ENCODE measurements at places on chromosomes 7 and 10.

GRCh38 chr10:124033887-124034218 lies 59.5 kb downstream of the CHST15 start:
- DNase-seq, result no peak

DNA sequence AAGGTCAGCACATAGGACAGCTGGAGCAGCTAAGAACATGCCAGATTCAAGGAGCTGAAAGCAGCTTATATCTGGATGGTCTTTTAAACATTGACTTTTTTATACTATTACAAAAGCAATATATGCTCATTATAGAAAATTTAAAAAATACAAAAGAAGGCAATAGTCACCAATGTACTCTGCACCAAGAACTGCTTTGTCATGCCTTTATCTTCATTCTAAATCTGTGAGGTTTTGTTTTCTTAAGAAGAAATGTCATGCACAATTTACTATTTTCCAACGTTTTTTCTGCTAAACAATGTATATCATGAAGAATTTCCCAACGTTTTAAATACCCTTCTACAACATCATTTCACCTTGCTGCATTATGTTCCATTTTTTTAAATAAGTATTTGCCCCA lies 2.8 kb downstream of the LIPM start:
- no peak for DNase-seq

GRCh38 chr7:44650242-44650641 lies 43.8 kb downstream of the OGDH start:
- DNase-seq, result no peak

GRCh38 chr7:131285556-131285955 lies 42.1 kb upstream of the MKLN1 start:
- DNase-seq, result no peak

GRCh38 chr7:107077699-107078516 lies 33.4 kb downstream of the PRKAR2B start:
- no peak for DNase-seq

DNA sequence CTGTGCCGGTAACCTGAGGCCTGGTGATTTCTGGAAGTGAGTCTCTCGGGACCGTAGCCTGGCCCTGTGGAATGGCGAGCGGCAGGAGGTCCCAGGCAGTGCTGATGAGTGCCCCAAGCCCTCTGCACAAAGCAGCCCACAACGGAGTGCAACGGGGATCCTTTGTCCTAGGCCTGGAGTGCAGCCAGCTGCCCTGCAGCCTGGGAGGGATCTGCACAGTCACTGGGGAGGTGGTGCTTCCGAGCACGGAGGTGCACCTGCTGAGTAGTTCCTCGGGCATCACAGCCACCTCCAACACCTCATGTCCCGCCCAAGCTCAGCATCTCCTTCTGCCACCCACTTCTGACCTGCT lies 162.8 kb upstream of the ZMIZ1 start:
- no peak for DNase-seq

GRCh38 chr10:58734664-58735063 lies 222.0 kb downstream of the BICC1 start:
- DNase-seq, result no peak

DNA sequence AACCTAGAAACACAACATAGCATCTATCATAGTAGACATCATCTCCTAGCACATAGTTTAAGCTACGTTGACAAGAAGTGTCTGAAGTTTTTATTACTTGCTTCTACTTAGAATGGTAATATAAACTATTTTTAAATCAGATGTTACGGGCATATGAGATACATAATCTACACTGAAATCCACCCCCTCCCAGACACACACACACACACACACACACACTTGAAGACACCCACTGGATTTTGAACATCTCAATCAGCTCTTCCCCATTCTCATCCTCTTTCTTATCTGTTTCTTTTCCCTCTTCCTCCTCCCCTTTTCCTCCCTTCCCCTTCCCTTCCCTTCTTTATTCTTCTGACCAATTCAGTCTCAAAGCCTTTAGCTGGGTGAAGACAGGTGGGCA lies 175.9 kb downstream of the PAXIP1 start:
- no peak for DNase-seq

GRCh38 chr7:133973710-133974109 lies 153.4 kb upstream of the LRGUK start:
- no peak for DNase-seq

GRCh38 chr10:89384474-89385340 lies 6.9 kb downstream of the IFIT1B start:
- DNase-seq, result no peak

DNA sequence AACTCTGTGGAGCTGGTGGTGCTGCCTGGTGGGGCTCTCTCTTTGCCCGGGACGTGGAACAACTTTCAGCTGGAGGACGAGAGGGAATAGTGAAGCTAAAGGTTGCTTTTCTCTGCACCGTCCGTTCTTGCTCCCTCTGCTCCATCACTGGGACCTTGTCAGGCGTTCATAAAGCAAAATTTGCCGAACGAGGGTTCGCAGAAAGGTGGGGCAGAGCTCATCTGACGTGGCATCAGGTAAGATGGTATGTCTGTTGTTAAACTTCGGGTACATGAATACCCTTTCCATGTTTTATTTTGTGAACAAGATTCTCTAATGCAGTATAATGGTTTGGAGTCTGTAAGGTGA lies 416 bp downstream of the BBS9 start:
- no peak for DNase-seq

- DNase-seq, result no peak
Observed at GRCh38 chr10:74025380-74025978, 27.6 kb downstream of the VCL start.
